ENCODE measurements at places on chromosomes 6 and 20.

GRCh38 chr6:139376604-139377218 lies 2.3 kb upstream of the CITED2 start:
- DNase-seq = no peak

GRCh38 chr6:111237852-111238251 lies 150.5 kb downstream of the SLC16A10 start:
- DNase-seq = no peak

DNA sequence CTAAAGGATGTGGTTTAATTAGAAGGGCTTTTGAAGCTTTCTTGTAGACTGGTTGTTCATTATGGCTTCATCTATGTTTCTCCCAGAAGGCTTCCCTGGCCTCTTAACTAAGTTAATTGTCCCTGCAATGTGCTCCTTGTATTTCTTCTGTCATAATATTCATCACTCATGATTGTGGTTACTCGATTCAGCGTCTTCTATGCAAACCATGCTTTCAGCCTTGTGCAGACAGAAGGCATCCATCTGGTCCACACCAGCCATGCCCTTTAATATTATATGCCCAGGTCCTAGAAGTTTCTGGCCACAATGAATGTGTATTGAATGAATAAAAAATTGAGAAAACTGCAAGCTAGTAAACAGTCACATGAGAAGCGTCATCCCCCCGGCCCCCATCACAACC lies 163.2 kb downstream of the KHDC1L start:
- DNase-seq = no peak

DNA sequence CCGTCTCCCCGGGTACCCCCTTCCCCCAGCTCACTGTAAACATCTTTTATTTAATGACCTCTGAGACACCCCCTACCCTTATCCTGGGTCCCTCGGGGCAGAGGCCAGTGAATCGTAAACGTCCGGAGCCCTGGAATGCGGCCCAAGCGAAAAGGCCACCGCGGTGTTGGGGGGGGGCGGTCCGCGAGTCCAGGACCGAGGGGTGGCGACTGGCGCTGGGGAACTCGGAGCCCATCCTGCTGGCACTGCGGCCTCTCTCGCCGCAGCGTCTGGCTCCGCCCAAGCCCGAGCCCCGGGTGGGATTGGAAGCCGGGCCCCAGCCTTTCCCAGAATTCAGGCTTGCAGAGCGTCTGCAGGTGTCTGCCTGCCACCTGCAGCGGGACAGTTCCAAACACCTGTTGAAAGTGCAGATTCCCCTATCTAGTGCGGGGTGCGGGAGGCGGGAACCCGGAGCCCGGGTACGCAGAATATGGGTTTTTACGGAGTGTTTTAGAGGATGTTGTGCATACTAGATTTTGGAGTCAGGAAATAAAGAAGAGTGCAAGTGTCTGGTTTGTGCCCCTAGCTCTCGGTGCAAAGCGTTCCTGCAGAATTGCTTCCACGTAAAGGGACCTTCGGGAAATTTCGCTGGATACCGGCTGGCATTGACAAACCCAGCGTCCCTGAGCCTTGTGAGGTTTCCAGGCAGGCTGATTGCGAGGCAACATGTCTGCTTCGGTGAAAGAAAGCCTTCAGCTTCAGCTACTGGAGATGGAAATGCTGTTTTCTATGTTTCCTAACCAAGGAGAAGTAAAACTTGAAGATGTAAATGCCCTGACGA lies 800 bp downstream of the RWDD2A start:
- no peak for DNase-seq

DNA sequence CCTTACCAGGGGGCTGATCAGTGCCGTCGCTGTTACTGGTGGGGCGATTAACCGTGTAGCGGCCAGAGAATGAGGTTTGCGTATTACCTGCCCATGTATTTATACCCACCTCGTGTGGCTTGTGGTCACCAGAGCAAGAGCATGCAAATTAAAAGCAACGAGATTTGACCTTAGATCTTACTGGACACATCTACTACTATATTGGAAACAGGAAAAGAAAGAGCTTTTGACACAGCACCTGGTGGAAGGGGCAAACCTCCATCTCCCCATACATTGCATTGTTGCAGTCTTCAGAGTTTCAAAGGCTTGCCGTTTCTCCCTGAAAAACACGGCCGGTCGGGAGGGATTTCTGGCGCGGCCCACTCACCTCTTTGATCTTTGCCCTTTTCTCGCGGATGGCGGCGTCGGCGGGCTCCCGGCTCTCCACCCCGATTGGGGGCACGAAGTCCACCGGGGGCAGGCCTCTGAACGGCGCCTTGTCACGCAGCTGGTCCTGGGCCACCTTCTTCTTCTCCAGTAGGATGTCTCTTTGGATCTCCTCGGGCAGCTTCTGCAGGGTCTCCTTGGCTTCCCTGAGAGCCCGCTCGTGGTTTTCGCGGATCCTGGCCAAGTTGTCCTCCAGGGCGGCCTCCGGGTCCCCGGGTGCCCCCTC lies 1.3 kb downstream of the MAN1A1 start:
- no peak for DNase-seq

- no peak for DNase-seq
These were observed 73.4 kb downstream of the PRDM1 start for GRCh38 chr6:106159531-106159940.

GRCh38 chr6:33251395-33252012 lies 20.2 kb downstream of the VPS52 start:
- no peak for DNase-seq

DNA sequence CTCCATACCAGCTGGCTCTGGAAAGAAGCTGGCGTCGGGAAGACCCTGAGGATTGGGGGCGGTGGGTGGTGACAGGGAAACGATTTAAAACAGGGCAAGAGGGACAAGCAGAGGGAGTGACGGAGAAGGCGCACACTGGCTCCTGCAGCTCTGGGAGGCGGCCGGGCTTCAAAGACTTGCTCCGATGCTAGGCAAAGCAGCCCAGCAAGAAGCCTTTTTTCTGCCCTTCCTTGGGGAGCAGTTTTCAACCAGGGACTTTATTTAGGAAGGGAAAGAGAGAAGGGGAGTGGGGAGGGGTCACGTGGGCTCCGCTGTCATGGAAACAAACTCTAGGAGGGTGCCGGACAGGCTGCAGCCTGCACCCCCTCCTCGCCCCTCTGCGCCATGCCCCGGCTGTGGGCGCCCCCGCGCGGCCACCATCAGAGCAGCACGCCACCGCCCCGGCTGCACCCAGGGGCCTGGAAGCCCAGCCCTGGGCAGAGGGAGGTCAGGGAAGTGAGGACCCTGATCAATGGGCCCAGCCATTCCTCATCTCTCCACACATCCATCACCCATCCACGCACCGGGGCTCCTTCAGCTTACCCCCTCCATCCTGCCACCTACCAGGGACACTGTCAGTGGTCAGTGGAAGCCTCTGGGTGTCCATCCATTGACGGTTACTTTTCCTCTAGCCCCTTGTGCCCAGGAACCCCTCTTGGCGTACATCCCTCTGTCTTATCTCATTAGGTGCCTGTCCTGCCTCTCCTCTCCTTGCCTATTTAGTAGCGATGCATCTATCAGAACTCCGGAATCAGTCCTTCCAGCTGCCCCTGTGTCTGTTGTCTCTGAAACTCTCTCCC lies 66.6 kb upstream of the CCDC167 start:
- DNase-seq = peak; percentile 27

DNA sequence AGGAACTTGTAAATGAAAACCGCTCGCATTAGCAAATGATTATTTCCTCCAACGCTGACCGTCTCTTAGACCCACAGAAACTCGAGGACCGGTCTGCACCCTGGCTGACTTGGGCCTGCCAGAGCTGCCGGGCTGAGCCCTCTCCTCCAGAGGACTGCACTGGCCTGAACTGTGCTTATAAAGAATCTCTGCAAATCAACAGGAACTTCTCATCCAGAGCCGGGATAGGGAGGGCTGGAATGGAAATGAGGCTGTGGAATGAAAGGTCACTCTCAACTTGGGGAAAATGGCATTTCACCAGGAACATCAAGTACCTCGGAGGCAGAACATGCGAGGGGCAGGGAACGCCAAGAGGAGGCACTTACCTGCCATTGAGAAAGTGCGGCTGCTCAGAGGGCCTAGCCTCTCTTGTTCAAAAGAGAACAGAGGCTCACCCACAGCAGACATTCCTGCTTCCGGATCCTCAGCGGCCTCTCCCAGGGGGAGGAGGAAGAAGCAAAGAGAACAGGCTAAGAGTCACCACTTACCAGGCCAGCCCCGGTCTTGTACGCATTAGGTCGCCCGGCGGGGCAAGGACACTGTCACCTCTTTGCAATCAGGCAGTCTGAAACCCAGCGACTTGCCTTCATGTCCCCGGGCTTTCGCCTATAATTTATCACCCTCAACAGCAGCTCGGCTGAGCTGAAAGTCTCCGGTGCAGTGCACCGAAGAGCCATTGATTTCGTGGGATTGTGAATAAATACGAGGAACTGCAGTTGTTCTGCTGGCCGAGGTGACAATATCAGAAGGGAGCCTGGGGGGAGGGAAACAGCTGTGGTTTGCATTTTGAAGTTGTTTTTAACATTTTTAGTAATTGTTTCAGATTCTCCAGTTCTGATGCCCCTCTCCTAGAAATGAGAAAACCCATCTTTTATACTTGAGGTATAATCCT lies 37.6 kb downstream of the ZMYND8 start:
- no peak for DNase-seq

DNA sequence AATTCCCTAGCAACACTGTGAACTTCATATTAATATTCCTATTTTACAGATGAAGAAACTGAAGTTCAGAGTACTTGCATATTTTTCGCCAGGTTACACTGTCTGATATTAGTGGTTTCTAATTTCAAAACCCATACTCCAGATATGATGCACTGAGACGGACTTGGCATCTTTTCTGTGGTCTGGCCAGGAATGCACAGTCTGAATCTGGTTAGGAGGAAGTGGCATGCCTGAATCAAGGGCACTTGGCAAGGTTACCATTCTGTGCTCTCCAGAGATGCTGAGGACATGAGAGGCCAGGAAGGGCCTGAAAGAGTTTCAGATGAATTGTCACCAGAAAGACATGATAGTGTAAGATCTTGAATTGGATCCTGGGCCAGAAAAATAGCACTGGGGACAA lies 150.1 kb downstream of the HAO1 start:
- DNase-seq = no peak

GRCh38 chr6:109076377-109076776 lies 18.3 kb downstream of the SESN1 start:
- no peak for DNase-seq

DNA sequence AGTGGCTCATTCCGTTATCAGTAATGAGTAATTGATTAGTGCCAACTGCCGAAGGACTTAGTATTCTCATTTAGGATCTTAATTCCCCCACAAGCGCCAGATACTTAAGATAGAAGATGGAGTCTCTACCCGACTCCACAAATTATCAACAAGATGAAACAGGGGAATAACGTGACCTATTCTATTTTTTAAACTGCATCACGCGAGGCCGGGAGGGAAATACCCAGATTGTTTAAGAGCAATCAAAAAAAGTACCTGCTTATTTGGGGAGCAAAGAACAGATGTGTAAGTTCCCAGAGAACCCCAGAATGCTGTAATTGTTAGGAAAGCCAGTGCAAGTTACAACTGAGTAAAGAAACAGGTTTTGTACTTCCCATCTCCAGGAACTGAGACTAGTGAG lies 1.1 kb upstream of the MAP3K5 start:
- DNase-seq = no peak

GRCh38 chr6:67629258-67629657 lies 1005.8 kb upstream of the ADGRB3 start:
- DNase-seq = no peak

- no peak for DNase-seq
These were observed 38.1 kb downstream of the SNX9 start for GRCh38 chr6:157861184-157861583.

DNA sequence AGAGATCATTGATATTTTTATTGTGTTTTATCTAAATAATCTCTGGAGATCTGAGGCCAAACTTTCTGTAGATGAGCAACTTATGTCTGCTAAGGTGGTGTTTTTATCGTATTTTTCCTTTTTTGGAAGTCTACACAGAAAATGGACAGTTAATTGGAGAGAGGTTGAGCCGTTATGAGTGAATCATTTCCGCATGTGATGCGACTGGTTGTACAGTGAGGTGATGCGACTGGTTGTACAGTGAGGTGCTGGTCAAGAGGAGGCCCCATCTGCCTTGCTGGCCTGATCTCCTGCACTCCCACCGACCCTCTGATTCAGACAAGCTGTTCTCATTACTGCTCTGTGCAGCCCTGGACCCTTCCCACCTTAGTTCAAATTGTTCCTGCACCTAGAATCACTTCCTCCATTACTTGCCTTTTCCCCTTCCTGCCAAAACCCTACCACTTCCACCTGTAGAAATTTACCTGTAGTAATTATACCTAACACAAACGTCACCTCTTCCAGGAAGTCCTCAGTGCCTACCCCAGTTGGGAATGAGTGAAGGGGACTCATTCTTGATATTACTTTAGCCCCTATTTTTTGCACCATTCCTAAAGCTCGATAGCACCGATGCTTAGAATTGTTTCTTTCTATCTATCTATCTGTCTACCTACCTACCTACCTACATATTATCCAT lies 100.3 kb downstream of the ZDHHC14 start:
- no peak for DNase-seq

DNA sequence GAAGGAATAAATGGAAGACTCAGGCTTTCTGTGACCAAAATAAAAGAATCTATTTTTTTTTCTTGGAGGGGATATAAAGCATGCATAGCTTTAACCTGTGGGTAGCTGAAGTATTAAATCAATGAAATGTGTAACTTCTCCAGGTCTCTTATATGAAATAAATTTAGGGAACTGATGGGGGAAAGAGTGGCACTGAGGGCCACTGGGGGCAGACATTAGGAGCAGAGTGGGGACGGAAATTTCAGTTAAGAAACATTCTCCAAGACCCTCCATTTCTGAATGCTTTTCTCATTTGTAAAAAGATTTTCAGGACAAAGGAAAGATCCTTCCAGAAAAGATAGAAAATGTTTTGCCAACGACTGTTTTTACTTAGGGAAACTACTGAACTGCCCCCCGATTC lies 131.0 kb downstream of the GPX5 start:
- DNase-seq = no peak

GRCh38 chr6:56714982-56715456 lies 72.3 kb upstream of the DST start:
- DNase-seq = no peak

DNA sequence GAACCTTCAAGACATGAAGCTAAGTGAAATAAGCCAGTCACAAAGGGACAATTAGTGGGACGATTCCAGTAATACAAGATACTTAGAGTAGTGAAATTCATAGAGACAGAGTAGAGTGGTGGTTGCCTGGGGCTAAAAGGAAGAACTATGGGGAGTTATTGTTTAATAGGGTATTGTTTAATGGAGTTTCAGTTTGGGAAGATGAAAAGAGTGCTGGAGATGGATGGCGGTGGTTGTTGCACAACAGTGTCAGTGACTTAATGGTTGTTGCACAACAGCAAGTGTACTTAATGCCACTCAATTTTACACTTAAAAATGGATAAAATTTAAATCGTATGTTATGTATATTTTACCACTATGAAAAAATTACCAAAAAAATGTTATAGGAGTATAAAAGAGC lies 209.7 kb upstream of the TENT5A start:
- DNase-seq = no peak

DNA sequence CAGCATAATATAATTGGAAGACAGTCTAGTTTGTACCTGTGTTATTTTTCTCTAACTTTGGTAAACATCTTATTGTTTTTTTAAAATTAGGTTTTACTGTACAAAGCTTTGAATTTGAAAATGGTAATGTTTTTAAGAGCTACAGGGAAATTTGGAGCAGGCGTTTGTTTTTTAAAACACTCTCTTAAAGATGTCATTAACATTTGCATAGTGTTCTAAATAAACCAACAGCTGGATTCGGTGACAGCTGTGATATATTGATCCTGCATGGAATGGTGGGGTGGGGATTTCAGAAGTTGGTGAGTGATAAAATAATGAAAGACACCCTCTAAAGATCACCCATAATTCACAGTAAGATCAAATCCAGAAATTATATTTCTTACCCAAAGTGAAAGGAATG lies 97.9 kb upstream of the PRL start:
- no peak for DNase-seq

All from NCI-H2081 treated with DMSO at 0.1 percent for 48 hours (cell line).